ENCODE measurements at places on chromosomes 2 and 18. TPM values are rescaled to one million over a fixed set of nuclear protein-coding genes. Genes with fewer than 3 reads are reported as not detected.

DNA sequence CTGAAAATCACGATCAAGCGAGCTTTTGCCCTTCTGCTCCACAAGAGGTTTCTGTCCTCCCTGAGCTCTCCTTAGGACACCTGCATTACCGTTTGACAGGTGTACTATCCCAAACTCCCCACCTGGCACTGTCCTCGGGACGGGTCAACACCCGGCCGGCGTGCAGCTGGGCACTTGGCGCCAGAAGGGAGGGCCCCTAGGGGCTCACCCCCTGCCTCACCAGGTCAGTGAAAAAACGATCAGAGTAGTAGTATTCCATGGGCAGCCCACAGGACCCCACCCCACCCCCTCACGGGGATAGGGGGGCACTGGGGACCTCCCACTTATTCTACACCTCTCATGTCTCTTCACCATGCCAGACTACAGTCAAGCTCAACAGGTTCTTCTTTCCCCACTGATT, 117.6 kb upstream of the ANKRD30BL start:
- DNase-seq = no peak

GRCh38 chr18:3830604-3831003, 380.6 kb downstream of the TGIF1 start:
- DNase-seq = no peak

- DNase-seq = no peak
These were observed 22.5 kb downstream of the TEX44 start for GRCh38 chr2:231615058-231615671.

GRCh38 chr2:181178823-181179412, 198.5 kb downstream of the UBE2E3 start:
- DNase-seq = no peak

The DSC2 gene
- 35.1 TPM for polyA plus RNA-seq

The ROCK2 gene
- polyA plus RNA-seq = 40.8 TPM

The MPP4 gene
- 0.23 TPM for polyA plus RNA-seq

The PID1 gene
- 6.7 TPM for polyA plus RNA-seq

The MFSD6 gene
- 13.7 TPM for polyA plus RNA-seq

The AMER3 gene
- 0.03 TPM for polyA plus RNA-seq

The ERMN gene
- polyA plus RNA-seq = 0.39 TPM

Measured in renal pelvis (tissue), 12 donors.